ENCODE measurements at places on chromosomes 7 and 10.
A peak's percentile ranks its signal among the peaks of the same experiment; 100 is the strongest.

GRCh38 chr10:2207246-2207922, 470.1 kb upstream of the ADARB2 start:
- no peak for DNase-seq

DNA sequence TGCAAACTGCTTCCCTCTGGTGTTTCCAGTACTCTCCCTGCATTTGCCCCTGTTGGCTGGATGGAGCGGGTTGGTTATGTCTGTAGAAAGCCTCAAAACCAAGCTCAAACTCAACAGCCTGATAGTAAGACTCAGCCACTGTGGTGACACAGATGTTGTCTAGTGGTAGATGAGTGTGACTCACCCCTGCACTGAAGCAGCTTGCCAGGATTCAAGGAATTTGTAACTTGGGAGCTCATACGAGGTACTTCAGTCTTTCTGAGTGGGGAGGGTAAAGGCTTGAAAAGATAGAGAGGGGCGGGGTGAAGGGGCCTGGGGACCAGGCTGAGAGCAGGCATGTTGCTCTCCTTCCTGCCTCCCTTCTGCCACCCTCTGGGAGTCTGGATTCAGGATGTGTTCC, 22.9 kb upstream of the AQP1 start:
- DNase-seq: peak; percentile 2

GRCh38 chr7:16202303-16202702, 219.0 kb downstream of the CRPPA start:
- no peak for DNase-seq

DNA sequence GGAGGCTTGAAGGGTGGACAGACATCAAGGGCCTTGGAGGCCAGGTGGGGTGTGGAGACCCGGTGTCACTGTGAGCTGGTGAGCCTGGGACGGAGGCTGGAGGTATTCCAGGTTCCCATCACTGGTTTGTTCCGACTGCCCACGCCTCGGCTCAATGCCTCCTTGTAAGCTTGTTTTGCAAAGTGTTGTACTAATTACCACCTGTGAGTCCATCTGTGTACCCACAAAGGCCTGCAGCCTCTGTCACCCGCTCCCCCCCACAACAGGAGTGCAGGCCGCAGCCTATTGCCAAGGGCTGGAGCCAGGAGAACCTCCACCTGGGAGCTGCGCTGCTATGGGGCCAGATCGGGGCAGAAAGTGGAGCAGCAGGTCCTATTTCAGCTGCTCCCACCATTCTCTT, 521.8 kb upstream of the DPP6 start:
- DNase-seq: no peak

DNA sequence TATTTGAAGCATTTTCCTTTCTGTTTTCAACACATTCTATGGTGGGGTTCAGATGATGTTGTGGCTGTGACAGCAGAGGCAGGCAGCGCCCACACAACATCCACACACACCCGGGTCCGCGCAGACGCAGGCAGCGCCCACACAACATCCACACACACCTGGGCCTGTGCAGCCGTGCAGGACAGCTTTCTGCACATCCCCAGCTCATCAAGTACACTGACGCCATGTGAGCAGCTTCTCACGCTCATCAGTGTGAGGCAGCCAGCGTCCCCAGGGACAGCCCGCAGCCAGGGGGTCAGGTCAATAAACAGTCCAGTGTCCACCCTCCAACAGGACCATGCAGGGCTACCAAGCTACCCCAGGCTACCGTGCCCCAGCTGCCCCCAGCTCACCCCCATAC, 272.8 kb upstream of the TCERG1L start:
- DNase-seq: no peak

DNA sequence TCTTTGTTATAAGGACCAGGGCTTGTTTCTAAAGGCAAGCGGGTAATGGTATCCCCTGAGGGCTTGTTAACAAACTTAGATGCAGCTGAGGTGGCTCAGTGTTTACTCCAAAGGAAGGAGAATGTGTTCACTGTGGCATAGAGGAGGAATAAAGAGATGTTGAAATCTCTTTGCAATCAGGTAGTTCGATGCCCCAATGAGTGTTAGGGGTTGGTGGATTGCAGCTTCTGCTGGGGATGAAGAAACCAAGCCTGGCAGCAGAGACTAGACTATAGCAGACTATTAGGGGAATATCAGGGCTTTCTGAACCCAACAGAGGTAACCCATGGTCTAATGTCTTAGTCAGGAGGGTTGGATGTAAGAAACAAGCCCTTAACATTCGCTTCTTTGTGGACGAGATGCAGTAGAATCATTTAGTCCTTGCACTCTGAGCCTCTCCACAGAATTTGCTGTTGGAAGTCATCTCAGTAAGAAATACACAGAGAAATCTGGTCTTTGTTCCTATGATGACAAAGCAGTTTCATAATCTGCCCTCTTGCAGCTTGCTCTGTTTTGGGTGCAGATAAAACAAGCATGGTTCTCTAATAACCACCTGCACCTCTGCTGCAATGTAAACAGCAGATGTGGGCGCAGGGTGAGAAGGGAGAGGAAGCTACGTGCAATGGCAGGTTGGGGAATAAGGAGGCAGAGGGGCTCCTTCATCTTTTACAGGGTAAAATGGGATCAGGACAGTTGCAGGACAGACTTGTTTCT, 108.6 kb downstream of the NRF1 start:
- peak; percentile 13 for DNase-seq

- no peak for DNase-seq
Measured at GRCh38 chr10:120931999-120932398, 80.8 kb downstream of the WDR11 start.

GRCh38 chr10:71366690-71367089, 30.0 kb upstream of the CDH23 start:
- peak; percentile 37 for DNase-seq

- no peak for DNase-seq
Measured at GRCh38 chr7:141262101-141263090, 188.5 kb downstream of the TMEM178B start.

GRCh38 chr10:34758447-34758996, 56.6 kb downstream of the PARD3 start:
- peak; percentile 78 for DNase-seq
